ENCODE measurements at places on chromosomes 13 and 19.

DNA sequence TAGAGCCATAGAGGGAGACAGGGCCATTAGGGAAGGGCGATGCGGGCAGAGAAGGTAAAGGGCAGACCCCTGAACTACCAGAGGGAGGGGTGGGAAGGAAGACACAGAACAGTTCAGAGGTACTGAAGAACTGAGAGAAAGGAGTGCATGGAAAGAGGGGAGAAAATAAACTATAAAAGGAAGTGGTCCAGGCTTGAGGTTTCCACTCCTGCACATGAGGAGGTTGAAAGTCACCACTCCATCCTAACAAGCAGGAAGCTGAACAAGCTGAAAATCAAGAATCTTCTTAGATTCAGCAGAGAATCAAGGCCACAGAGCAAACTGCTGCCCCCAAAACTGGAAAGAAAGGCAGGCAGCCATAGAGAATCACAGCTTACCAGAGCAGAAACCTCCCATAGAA is 45.1 kb downstream of the MIPEP start:
- DNase-seq: no peak

DNA sequence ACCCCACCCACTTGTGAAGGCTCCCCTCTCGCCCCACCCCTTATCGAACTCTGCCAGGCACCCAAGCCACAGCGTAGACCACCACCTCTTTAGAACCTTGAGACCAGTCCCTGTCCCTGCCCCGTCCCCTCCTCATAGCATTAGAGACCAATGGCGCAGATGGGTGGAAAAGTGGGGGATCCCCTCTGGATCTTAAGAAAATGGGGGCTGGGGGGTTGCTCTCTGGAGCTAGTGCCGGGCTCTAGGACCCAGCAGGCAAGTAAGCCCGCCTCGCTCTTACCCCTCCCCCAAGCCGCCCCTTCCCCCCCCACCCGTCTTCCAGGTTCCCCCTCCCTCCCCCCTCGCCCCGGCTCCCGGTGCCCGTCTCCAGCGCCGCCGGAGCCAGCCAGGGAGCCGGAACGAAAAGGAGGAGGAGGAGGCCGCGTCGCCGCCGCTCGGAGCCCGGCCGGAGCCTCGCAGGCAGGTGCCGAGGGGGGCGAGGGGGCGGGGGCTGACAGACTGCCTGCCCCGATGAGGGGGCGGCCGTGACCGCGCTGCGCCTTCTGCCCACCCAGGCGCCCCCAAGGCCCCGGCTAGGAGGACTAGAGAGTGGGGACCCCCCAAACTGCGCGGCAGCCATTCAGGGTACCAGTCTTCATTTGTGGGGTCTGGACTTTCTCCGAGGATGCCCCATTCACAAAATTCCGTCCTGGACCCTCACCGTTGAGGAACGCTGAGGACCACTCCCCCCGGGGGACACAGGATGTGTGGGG is at the start of gene SPRED3:
TSS of gene SPRED3 (plus strand) at position 349 of the 752 bp plus-strand sequence. CDS start 1,606 bp downstream, outside the sequence.
- no peak for DNase-seq

DNA sequence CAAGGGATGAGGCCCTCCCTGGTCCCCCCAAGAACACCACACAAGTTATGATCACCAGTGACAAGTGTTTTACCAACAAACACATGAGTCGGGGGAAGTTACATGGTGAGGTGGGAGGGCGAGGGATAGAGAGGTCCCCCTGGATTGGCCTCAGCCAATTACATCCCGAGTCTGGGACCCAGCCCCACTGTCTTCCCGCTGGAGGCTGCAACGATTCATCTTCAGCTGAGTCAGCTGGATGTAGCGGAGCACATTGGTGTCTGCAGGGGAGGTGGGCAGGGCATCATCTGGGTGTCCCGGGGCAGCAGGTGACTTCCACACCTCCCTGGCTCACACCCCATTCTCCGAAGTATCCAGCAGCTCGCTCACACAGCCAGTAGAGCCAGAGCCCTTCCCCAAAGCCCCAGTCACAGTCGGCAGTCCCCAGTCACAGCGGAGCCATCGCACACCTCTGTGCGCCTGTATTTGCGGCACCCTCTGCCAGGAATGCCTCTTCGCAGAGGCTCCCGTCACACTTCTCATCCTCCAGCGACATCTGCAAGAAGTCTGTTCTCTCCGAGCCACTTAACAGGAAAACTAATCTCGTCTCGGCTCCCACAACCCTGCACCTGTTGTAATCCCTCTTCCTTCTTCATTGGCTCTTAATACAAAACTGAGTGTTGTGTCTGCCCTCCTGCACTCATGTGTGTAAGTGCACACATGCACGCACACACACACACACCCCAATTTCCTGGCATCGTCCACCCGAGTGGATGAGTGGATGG is 2.0 kb downstream of the TTC9B start:
- DNase-seq: no peak

DNA sequence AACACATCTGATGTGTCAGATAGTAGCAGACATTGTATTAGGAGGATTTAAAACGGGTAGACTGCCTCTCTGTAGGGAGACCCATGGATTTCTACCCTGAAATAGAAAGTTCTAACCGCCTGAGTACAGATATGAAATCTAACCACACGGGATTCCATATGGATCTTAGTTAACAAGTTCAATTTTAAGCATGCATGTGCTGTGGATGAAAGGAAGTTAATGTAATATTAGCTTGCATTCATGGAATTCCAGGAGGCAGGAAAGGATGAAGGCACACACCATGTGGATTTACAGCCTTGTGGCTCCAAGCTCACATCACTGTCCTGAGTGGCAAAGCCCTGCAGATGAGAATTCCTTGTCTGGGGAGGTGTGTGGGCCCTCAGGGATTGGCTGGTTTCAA is 120.6 kb upstream of the IRS2 start:
- no peak for DNase-seq

DNA sequence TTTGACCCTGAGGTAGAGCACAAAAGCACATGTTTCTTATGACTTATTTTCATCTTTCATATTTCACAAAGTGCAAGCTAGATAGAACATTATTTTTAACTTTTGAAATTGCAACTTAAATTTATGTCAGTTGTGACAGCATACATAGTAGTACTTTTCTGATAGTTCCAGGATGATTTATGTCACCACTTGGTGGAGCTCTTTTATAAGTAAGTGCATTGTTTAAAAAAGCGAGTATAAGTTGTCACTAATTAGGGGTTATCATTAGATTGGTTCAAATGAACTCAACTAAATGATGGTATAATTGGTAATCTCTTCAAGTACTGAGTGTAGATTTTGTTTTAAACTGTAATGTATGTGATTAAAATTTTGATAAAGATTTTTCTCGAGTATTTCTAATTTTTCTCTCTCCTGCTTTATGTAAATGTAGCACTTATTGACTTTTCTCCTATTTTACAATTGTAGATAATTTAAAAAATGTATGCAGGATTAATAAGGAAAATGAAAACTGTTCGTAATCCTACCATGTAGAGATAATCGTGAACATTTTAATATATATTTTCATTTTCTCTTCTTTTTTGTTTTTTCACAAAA is 31.1 kb downstream of the RB1 start:
- DNase-seq: no peak

DNA sequence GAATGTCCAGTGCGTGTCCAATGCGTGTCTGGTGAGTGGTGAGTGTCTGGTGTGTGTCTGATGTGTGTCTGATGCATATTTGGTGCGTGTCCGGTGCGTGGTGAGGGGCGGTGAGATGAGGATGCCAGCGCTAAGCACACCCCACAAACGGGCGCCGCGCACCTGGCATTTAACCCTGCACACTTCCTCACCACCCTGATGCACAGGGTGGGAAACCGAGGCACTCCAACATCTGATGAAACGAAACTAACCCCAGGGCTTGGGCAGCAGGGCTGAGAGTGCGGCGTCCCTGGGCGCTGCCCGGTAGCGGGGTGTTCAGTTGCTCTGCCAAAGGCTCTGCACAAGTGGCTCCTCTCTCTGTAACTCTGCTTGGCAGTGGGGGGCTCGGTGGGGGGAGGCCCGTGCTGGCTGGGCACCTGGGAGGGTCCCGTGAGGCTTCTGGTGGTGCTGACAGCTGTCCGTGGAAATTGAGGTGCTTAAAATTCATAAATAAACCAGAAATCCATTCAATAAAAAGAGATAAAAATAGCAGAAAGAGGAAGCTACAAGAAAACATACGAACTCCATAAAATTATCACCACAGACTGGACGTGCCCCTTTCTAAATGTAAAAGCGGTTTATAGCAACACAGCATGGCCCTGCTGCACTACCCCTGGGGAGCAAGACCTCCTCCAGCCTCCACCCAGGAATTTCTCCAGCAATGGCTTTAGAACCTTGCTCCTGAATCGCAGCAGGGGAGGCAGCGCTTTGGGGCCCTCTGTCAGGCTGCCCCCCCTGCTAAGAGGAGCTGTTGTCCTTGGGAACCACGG is 76.0 kb downstream of the RASA3 start:
- no peak for DNase-seq

- no peak for DNase-seq
Measured at GRCh38 chr13:25770601-25771000, 281.2 kb downstream of the SHISA2 start.

DNA sequence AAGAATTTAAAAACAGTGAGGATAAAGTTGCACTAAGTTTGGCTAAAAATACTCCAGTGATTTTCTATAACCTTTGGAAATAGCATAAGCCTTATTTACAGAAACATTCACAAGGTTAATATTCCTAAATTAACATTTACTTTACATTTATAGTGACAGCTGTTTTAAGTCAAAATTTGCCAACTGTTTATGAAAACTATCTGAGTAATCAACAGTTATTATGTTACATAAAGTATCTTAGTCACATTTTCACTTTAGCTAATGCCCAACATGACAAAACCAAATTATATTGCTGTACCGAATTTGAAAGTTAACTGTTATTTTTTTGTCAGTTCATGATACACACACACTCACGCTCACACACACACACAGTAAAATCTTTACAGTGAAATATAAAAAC is 1.2 kb downstream of the TNFRSF19 start:
- no peak for DNase-seq

Data from iPS DF 6.9 (cell line).